ENCODE measurements at places on chromosomes 6 and 20.

DNA sequence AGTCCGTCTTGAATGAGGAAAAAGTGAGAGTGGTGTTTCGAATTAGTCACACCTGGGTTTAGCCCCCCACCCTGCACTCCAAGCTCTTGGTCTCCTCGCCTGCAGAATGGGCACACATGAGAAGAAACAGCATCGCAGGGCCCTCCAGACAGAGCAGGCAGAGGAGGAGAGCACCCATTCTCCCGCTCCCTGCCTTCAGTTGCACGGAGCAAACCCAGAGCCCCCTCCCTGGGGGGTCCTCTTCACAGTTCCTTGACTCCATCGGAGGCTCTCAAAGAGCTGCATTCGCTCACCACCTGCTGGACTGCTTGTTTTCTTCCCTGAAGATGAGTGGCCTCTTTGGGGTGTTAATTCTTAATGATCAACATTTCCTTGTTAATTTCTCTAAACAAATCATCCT is 5.1 kb downstream of the CST7 start:
- no peak for DNase-seq

- DNase-seq: no peak
Measured at GRCh38 chr6:12114055-12114503, 102.0 kb downstream of the HIVEP1 start.

DNA sequence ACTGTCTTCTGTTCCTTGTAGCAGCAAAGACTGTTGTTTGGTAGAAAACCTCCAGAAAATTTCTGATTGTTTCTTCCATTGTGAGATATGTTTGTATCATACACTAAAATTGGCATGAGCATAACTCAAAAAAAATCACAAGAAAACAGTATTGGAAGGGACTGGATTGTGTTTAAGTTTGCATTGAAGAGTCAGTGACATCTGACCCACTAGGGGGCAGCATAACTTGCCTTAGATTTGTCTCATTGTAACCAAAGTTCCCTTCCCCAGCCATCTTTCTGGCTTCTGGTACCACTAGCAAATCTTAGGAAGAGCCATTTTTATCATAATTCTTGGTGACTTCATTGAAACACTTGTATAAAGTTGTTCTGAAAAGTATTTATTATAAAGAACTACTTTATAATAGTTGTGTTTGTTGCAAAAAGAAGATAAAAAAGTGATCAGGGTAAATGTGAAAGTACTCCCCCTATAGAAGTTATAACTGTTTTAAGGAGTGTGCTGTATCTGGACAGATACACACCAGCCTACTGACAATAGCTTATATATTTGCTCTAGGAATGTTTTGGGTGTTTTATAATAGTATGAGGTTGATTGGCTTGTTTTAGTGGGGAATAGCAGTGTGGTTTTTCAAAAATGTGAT is 7.7 kb downstream of the CSTF1 start:
- peak; percentile 32 for DNase-seq

GRCh38 chr20:43032459-43032858 is 157.2 kb downstream of the PTPRT start:
- no peak for DNase-seq

Measured in activated CD8-positive, alpha-beta memory T cell treated with anti-CD3 and anti-CD28 coated beads for 1 hour (primary cell).